ENCODE measurements at places on chromosomes 1 and 21.

- DNase-seq = no peak
Observed at GRCh38 chr1:2946999-2947690, 74.1 kb upstream of the ACTRT2 start.

GRCh38 chr1:34132161-34132420 lies 32.9 kb downstream of the CSMD2 start:
- DNase-seq = no peak

GRCh38 chr1:54884768-54885167 lies 2.2 kb downstream of the DHCR24 start:
- no peak for DNase-seq

DNA sequence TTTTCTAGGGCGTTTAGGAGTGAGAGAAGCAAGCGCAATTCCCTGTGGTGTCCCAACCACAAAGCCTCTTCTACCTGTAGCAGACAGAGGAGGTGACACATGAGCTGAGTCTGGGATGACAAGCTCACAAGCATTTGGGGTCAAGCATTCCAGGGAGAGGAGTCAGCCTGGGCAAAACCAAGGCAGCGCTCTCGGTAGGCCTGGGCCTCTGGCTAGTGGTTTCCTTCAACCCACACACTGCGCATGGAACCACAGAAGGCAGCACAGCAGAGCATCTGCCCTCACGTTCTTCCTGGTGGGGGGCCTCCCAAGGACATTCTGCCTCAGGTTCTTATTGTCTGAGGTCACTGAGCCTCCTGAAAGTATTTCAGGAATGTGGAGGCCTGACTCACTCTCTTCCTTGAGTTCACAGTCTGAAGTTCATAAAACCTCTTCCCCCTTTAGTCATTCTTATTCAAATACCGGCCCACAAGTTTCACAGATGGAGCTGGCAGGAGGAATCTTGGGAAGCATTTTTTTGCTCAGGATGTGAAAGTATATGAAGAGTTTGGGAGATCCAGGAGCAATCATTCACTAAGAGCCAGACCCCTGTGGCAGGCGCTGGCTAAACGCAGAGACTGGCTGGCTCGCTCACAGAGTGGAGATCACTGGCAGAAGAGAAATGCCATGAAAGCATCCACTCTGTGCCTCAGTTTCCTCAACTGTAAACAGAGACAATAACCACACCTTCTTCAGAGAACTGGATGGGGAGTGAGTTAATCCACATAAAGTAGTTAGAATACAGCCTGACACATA lies 26.8 kb downstream of the CCN1 start:
- DNase-seq = peak; percentile 100

DNA sequence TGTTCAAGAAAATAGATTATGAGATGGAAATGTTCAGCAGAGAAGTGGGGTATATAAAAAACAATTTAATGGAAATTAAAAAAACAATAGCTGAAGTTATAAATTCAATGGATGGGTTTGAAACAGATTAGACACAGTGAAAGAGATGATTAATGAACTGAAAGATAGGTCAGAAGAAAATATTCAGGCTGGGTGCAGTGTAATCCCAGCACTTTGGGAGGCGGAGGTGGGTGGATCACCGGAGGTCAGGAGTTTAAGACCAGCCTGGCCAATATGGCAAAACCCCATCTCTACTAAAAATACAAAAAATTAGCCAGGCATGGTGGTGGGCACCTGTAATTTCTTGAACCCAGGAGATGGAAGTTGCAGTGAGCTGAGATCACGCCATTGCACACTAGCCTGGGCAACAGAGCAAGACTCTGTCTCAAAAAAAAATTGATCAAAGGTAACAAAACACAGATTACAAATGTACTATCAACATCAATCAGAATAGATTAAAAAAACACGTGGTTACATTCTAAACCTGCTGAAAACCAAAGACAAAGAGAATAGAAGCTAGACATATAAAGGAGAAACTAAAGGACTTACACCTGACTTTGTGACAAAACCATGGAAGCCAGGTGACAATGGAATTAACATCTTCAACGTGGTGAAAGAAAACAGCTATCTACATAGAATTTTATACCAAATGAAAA lies 4.8 kb upstream of the SUMO3 start:
- no peak for DNase-seq

GRCh38 chr1:204927673-204928641 lies 57.3 kb downstream of the NFASC start:
- DNase-seq = no peak

DNA sequence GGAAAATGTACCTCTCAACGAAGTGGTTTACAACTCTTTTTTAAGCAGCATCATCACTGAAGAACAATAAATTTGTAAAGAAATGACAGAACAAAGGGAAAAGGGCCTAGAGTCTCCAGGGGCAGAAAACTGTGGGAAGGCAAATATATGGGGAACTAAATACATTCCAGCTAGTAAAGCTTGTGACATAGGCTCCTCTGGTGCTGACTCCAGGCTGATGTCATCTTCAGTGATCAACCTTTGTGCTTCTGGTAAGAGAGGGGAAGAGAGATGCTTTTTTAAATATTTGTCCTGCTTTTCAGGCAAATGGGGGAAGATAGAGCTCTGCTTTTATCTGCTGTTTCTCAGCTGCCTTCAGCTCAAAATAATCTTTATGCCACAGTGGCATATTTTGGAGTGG lies 323.2 kb downstream of the LRRIQ3 start:
- no peak for DNase-seq

DNA sequence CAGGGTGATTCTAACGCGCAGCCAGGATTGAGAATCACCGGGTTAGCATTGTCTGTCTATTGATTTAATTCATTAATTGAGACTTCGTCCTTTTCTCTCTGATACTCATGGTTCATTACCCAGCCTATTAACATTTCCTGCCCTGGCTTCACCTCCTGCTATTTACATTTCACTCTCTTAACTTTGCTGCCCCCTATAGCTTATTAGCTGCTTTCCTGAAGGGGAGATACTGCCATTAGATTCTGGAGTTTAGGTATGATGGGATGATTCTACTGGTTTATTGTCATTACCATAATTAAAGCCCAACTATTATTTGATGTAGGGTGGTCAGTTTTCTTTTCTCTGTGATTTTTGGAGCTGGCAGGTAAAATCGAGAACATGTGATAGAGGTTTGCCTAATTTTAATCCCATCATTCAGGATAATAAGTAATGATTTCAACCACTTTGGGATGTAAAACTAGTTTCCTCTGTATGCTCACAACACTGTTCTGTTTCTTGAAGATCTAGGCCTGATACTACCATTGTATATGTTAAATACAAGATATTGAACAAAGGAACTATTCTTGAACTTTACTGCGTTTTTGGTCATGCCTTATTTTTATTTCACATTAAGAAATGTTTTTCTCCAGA lies 6.4 kb downstream of the PPP2R5A start:
- DNase-seq = peak; percentile 61

- DNase-seq = no peak
Observed at GRCh38 chr1:47784497-47784822, 212.7 kb downstream of the TRABD2B start.

- DNase-seq = peak; percentile 73
Observed at GRCh38 chr1:59026472-59026948, 242.7 kb upstream of the JUN start.

- no peak for DNase-seq
Observed at GRCh38 chr1:53256511-53257453, 18.5 kb upstream of the MAGOH start.

- DNase-seq = no peak
Observed at GRCh38 chr1:14313731-14314431, 284.6 kb upstream of the KAZN start.

DNA sequence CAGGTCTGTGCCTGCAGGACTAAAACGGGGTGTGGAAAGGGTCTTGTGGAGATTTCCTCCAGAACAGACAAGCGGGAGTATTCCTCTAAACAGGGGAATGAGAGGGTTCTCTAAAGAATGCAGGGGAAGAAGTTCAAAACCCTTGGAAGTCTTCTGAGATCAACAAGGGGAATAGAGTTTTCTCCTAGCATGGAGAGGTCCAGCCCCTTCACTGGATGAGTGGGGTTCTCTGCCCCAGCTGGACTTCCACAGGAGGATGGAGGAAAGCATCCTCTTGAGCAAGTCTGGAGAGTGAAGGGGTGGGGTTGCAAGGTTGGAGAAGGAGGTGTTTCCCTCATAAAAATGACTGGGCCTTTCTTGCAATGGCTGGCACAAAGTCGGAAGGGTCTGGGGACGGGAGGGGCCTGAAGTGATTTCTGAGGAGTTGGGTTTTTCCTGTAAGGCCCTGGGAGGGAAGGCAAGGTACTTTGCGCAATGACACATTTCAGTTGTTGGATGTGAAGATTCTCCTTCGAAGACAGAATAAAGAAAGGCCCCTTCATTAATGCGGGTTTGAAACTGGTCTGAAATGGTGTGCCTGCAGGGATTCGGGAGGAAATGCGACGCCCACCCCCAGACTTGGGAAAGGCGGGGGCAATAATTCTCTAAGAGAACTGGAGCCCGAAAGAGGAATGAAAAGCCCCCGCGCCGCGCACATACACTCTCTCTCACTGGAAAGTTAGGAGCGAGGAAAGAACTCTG lies 884 bp downstream of the SPATA6 start:
- DNase-seq = no peak

GRCh38 chr1:167054946-167055630 lies 35.1 kb downstream of the GPA33 start:
- DNase-seq = no peak

DNA sequence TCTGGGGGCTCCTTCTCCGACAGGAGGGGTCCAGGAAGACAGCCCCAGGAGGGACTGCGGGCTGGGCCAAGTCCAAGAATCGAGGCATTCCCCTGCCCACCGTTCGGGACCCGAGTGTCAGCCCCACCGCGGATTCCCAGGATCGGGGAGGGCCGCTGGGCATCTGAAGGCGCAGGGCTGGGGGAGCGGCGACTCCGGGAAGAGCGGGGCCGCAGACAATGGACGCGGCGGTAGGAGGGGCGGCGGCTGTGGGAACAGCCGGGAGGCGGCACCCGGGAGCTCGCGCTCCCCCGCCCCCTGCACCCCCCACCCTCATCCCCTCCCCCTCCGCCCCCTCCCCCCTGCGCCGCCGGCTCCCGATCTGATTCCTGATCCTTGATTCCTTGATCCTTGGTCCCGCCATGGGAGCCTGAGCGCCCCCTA lies at the start of gene VANGL2:
Gene VANGL2, plus strand, starts transcription at position 342 of the 423 bp plus-strand sequence. CDS start 15,274 bp downstream, outside the sequence.
- peak; percentile 75 for DNase-seq

DNA sequence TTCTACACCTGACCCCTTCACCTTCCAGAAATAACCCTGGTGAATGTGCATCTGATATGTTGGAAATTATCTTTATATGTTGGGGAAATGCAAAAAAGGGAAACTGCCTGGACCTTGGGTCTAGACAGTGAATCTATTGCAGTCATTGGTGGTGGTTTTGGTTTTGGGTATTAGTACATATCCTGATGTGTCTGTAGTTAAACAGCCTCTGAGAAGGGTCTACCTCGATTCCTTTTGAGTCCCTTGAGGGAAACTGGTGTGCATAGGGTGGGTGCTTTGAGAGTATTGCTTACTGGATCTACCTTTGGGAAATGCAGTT lies 127.3 kb upstream of the KIAA0040 start:
- DNase-seq = no peak

GRCh38 chr21:42733037-42733627 lies 79.7 kb downstream of the PDE9A start:
- DNase-seq = no peak

DNA sequence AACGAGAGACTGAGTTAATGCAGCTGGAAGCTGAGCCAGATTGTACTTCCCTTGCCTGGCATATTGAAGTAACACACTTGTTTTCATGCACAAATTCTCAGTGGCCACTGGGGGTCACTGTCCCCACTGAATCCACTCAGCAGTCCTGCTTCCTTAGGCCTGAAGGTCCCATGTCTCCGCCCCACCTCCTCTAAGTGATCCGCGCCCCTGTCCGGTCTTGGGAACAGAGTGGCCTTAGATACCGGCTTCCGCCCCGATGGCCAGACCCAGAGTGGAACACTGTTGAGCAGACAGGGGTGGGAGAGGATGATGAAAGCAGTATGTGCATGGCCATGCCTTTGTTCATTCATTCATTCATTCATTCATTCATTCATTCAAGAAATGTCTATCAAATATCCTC lies 34.8 kb downstream of the CHAF1B start:
- DNase-seq = peak; percentile 86

DNA sequence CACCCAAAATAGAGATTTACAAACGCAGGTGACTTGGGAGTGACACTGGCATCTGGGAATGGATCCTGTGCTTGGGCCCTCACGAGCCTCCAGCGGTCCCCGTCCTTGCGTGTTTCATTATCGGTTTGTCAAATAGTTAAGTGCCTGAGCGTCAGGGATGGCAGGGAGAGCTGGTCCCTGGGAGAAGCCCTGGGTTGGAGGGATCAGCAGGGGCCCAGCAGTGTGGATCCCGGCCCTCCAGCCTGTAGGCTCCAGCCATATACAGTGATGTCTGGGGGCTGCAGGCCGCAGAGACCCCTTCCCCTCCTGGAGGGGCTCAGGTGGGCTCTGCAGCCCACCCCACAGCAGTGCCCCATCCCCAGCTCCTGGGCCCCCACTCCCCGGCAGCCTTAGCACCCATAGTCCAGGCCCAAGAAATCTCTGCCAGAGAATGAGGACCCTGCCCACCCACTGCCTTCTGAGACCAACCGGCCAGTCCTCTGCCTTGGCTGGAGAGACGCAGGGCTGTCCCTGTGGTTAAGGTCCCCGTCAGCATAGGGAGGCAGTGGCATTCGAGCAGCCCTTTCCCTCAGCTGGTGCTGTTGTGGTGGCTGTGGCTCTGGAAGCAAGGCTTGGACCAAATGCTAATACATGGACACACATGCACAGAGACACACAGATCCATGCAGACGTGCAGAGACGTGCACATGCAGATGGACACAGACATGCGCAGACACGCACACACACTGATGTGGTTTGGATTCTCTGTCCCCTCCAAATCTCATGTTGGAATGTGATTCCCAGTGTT lies 2.4 kb upstream of the SLC19A1 start:
- DNase-seq = no peak

DNA sequence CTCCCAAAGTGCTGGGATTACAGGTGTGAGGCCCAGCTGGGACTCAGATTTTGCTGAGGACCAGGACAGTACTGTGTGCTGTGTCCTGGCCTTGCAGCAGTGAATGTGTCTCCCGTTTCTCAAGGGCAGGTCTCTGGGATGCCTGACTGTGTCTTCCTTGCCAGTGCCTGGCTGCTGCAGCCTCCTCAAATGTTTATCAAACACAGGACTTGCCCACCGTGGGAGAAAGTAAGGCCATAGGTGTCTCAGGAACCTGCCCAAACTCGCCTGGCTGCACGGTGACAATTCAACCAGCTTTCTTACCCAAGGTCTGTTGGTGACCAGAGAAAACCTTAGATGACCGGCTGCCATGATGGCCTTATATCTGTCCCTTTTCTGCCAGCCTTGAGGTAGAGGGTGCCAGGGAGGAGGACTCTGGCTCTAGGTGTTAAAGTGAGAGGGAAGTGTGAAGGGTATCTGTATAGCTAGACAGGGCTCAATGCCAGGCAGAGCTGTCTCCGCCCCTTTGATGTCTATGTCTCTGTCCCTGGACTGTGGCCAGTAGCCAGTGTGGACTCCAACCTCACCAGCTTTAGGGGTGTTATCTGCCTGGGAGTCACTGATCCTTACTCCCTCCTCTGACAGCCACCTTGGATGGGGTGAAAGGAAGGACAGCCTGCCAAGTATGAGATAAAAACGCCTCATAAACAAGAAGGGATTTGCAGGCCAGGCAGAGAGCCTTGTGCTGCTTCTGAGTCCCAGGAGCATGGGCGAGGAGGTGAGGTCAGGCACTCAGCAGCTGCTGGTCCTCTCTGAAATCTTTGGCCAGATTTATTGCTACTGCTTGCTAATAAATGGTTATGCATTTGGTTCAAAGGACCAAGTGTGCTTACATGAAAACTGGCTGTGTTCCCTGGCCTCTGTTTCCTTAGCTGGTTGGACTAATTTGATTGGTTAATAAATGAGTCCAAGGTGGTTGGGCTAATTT lies 22.3 kb downstream of the IL6R start:
- no peak for DNase-seq

- peak; percentile 87 for DNase-seq
Observed at GRCh38 chr1:20281801-20282200, 8.9 kb upstream of the VWA5B1 start.

GRCh38 chr1:229883504-229884200 lies 183.4 kb upstream of the GALNT2 start:
- no peak for DNase-seq
